ENCODE measurements at places on chromosomes 13 and 19. TPM values are rescaled to one million over a fixed set of nuclear protein-coding genes. Genes with fewer than 3 reads are reported as not detected.

The RGS9BP gene
- 0.42 TPM for polyA plus RNA-seq

The GFY gene
- not detected for polyA plus RNA-seq

The PSG11 gene
- polyA plus RNA-seq, result not detected

The FFAR3 gene
- 0.15 TPM for polyA plus RNA-seq

The PSG3 gene
- polyA plus RNA-seq, result 0.13 TPM

The FAM216B gene
- not detected for polyA plus RNA-seq

The MISP gene
- 7.0 TPM for polyA plus RNA-seq

The ZIC2 gene
- 0.18 TPM for polyA plus RNA-seq

The IRGC gene
- polyA plus RNA-seq, result not detected

The KLK4 gene
- not detected for polyA plus RNA-seq

The CEACAM1 gene
- polyA plus RNA-seq, result 11.9 TPM

Data from left kidney (tissue), 8 donors.